ENCODE measurements at places on chromosomes 12 and 14.

DNA sequence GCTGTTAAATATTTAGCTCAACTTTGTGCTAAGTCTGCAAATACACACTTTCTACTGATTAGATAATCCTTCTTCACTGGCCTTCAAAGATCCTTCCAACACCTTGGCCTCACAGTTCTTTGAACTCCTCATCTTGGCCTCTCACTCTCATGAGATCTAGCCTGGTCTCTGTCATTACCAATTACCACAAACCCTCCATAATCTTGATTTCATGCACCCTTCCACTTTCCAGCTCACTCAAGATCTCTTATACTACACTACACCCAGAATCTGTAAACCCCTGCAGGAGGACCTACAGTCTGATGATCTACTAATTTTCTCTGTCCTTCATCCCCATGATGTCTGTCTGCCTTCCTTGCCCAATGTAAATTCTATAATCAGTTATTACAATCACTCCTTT, 71.1 kb downstream of the DUSP16 start:
- no peak for DNase-seq

- no peak for DNase-seq
Observed at GRCh38 chr12:24776861-24777260, 172.0 kb downstream of the BCAT1 start.

- DNase-seq = no peak
Observed at GRCh38 chr12:121025442-121026226, 9.3 kb upstream of the C12orf43 start.

DNA sequence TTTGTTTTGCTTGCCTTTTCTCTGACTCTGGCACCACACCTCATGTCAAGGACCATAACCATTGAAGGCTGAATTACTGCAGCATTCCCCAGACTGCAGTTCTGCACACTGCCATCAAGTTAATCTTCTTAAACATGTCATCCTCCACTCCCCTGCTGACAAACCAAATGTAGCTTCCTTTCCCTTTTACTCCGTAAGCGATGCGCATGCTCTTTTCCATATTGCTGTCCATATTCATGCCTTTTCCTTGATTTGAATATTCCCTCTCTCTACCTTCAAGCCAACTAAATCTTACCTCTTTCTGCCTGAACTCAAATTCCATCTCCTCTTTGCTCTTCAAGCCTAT, 13.6 kb downstream of the GPX2 start:
- no peak for DNase-seq

DNA sequence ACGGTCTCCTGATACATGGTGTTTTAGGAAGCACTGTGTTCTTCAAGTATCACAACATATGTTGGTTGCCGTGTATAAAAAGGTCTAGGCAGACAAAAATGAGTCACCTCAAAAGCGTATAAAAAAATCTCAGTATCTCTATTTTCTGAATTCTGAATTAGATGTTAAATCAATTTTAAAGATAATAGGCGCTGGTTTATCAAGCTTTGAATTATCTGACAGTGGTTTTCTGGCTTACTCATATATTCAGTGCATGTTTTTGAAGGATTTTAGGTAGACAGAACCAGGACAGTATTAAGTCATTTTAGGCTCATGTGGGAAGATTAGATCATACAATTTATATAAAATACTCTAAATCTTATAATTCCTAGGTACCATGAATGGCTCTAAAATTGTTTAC, 110.8 kb downstream of the TMTC2 start:
- DNase-seq = no peak

DNA sequence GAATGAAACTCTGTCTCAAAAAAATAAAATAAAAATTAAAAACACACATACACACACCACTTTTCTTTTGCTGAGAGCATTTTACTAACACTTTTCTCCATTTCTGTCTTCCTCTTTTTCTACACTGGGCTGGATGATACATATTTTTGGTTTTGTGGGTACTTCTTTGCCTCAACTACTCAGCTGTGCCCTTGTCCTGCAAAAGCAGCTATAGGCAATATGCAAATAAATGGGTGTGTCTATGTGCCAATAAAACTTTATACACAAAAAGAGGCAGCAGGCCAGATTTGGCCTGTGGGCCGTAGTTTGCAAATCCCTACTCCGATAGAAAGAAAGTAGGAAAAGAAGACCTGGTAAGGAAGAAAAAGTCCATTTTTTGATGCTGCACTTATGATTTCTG, 6.5 kb downstream of the CLMN start:
- DNase-seq = no peak
